ENCODE measurements at places on chromosomes 2 and 18. TPM values are rescaled to one million over a fixed set of nuclear protein-coding genes. Genes with fewer than 3 reads are reported as not detected.

FOSL2 gene
- 58.7 TPM for total RNA-seq

IL18R1 gene
- 1.00 TPM for total RNA-seq

SERPINB10 gene
- 3.4 TPM for total RNA-seq

KCNF1 gene
- 0.20 TPM for total RNA-seq

DLGAP1 gene
- total RNA-seq: 1.1 TPM

PUM2 gene
- 13.2 TPM for total RNA-seq

PLCD4 gene
- 0.60 TPM for total RNA-seq

NETO1 gene
- not detected for total RNA-seq

NEUROD1 gene
- not detected for total RNA-seq

TSPYL6 gene
- total RNA-seq: not detected

ASPRV1 gene
- 0.10 TPM for total RNA-seq

DSG4 gene
- not detected for total RNA-seq

RGPD4 gene
- not detected for total RNA-seq

MC4R gene
- not detected for total RNA-seq

RAPGEF4 gene
- total RNA-seq: 7.2 TPM

DSG3 gene
- not detected for total RNA-seq

DCDC2C gene
- 0.60 TPM for total RNA-seq

HOXD10 gene
- total RNA-seq: 7.5 TPM

RAB6C gene
- not detected for total RNA-seq

RUFY4 gene
- not detected for total RNA-seq

RTP5 gene
- not detected for total RNA-seq

Measured in mammary microvascular endothelial cell (primary cell).